Effector memory CD8-positive, alpha-beta T cell (primary cell): ENCODE measurements at places on chromosomes 7 and 10.

DNA sequence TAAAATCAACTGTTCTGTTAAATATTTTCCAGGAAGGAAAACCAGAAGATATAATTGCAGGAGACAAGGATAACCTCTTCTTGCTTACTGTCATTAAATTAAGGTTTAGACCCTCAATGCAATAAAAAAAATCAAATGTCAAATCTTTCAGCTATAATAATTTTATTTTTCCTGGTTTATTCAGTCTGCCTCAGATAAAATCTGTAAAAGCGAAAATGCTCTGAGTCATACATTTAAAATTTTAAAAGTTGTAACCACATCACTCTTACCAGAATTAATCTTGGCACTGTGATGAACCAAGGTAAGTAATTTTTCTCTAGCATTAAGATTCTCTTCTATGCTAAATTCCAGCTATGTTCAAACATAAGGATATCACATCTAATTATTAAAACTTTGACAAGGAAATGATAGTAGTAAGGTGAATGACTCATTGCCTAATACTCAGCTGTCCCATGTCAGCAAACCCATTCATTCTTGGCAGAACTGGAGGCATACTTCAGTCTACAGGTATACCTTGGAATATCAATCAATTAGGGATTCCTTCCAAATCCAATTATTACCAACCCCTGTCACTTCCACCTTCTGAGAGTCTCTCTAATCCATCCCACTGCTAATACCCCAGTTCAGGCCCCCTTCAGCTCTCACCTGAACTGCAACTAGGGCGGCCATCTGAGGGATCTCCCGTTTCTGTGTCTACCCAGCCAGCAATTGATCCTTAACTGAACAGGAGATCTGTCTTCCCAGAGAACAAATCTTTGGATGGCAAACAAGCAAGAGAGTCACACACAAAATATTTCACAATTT lies 434.1 kb downstream of the GRM8 start:
- H3K27me3 ChIP-seq: no peaks in the 10 kb centered on the region
- no peaks in the 10 kb centered on the region for H3K4me1 ChIP-seq
- no peak overlapping the region for H3K4me3 ChIP-seq
- no peak for DNase-seq
- no peaks in the 10 kb centered on the region for H3K36me3 ChIP-seq

DNA sequence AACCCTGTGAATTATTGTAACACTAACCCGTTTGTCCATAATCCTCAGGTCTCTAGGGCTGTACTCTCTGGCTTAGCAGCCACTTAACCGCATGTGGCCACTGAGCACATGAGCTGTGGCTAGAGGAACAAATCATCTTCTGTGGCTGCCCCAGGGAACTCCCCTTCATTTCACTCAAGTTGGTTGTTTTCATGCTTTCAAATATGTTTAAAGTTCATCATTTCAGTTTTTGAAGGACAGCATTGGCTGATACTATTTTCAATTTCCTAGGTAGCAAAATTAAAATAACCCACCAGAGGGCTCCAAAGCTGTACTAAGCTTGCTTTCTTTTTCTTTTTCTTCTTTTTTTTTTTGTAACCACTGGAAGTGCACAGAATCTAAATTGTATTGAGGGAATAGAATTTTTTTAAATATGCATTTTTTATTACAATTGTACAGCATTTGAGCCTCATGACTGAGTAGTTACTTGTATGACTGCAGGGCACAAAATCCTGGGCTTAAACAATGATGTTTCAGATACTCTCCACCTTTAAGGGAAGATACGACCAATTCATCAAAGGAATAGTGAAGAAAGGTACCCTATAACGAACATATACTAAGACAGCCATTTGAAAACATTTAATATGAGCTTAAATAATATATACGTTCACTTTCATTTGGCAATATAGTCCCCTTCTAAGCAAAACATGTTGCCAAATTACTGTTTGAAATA lies 38.6 kb downstream of the MRC1 start:
- no peak for DNase-seq
- peaks cover 2% of the 10 kb centered on the region for H3K36me3 ChIP-seq
- no peak overlapping the region for H3K27ac ChIP-seq
- H3K4me1 ChIP-seq: no peaks in the 10 kb centered on the region
- H3K4me3 ChIP-seq: no peak overlapping the region
- H3K27me3 ChIP-seq: peaks cover 26% of the 10 kb centered on the region

- no peaks in the 10 kb centered on the region for H3K36me3 ChIP-seq
- H3K4me1 ChIP-seq: no peaks in the 10 kb centered on the region
- no peak overlapping the region for H3K4me3 ChIP-seq
- no peaks in the 10 kb centered on the region for H3K27me3 ChIP-seq
These were observed 154.6 kb upstream of the EEPD1 start for GRCh38 chr7:35998481-35998880.

- no peak overlapping the region for H3K4me3 ChIP-seq
- H3K4me1 ChIP-seq: peaks cover 17% of the 10 kb centered on the region
- H3K36me3 ChIP-seq: no peaks in the 10 kb centered on the region
- H3K27ac ChIP-seq: no peak overlapping the region
- peaks cover 5% of the 10 kb centered on the region for H3K27me3 ChIP-seq
- no peak for DNase-seq
These were observed 168.7 kb upstream of the HABP2 start for GRCh38 chr10:113384181-113384580.

DNA sequence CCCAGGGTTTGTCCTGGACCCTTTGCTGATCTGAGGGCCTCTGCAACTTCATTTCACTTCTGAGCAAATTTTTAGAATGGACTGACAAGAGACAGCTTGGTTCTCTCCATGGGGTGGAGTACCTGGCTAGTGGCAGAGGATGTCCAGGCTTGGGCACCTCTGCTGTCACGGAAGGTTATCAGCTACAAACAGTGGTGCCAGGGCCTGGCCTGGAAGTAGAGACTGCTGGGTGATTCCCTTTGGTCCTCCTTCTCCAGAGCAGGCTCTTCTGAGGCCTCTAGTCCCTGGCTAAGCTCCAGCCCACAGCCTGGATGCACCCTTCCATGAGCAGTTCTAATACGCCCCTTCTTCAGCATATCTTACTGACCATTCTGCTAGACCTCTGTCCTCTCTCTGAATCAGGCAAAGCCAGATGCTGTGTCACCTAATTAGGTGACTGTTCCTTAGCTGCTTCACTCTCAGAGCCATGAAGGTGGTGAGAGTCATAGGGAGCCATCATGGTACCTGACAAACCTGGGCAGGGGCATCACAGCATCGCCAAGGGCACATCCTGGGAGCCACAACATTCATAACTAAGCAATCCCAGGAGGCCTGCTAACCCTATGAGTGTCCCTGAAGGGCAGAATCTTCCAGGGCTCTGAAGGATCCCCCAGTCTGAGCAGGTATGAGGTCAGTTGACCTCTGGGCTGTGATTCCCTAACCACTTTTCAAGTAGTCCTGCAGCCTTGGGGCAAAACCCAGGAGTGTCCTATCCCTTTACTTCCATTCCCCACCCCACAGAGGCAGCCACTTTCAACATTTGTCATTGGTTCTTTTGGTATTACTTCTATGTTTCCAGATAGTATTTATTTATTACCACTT lies 4.0 kb downstream of the ARHGAP22 start:
- no peak for DNase-seq
- no peak overlapping the region for H3K27ac ChIP-seq
- peaks cover 4% of the 10 kb centered on the region for H3K4me1 ChIP-seq
- H3K27me3 ChIP-seq: peaks cover 48% of the 10 kb centered on the region

DNA sequence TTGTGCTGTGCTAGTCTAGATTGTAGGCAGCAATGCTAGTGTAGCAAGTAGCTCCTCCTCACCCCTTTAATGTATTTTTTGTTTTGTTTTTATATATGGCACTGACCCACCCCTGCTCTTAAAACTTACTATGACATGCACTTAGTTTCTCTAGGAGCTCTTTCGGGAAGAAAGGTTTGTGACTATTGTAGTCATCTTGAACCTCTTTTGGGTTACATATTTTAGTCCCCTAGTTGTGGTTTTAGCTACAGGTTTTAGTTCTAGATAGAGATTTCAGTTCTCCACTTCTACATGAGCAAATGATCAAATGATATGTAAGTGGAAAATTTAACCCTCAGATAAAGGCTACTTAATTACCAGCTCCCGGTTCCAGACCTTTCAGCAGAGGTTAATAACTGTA lies 14.9 kb downstream of the MINPP1 start:
- peaks cover 27% of the 10 kb centered on the region for H3K36me3 ChIP-seq
- no peak overlapping the region for H3K27ac ChIP-seq
- H3K4me3 ChIP-seq: no peak overlapping the region
- DNase-seq: no peak

GRCh38 chr10:8758029-8758428 lies 703.5 kb downstream of the GATA3 start:
- DNase-seq: no peak
- H3K4me3 ChIP-seq: no peak overlapping the region
- H3K27me3 ChIP-seq: peaks cover 8% of the 10 kb centered on the region
- H3K27ac ChIP-seq: no peak overlapping the region
- H3K36me3 ChIP-seq: no peaks in the 10 kb centered on the region

GRCh38 chr10:105950410-105950809 lies 1214.1 kb downstream of the SORCS1 start:
- H3K36me3 ChIP-seq: no peaks in the 10 kb centered on the region
- H3K27ac ChIP-seq: no peak overlapping the region
- no peak overlapping the region for H3K4me3 ChIP-seq
- no peaks in the 10 kb centered on the region for H3K27me3 ChIP-seq
- DNase-seq: no peak

- DNase-seq: no peak
- peaks cover 11% of the 10 kb centered on the region for H3K4me1 ChIP-seq
- H3K4me3 ChIP-seq: no peak overlapping the region
- H3K27ac ChIP-seq: no peak overlapping the region
- H3K27me3 ChIP-seq: no peaks in the 10 kb centered on the region
These were observed 22.2 kb downstream of the MPP7 start for GRCh38 chr10:28280652-28281051.

DNA sequence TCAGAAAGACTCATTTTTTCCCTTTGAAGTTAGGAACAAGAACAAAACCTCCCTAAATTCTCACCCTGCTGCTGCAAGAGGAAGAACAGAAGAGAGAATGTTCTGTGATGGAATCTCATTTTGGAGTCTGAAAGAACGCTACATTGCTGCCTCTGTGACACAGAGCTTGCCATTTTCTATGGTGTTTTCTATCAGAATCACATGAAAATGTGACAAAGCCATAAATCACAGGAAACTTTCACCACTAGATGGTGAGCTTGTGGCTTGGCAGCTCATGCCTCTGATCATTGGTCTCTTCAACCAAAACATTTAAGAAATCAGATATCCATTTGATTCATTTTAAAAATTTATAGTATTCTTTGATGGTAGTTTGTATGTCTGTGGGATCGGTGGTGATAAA lies 82.9 kb downstream of the CADPS2 start:
- no peaks in the 10 kb centered on the region for H3K27me3 ChIP-seq
- H3K27ac ChIP-seq: no peak overlapping the region
- no peaks in the 10 kb centered on the region for H3K4me1 ChIP-seq
- H3K4me3 ChIP-seq: no peak overlapping the region
- H3K36me3 ChIP-seq: no peaks in the 10 kb centered on the region

- no peaks in the 10 kb centered on the region for H3K27me3 ChIP-seq
- H3K27ac ChIP-seq: peak overlapping the region; percentile 95
- DNase-seq: no peak
- H3K4me3 ChIP-seq: peak overlapping the region; percentile 98
- peaks cover 26% of the 10 kb centered on the region for H3K36me3 ChIP-seq
These were observed 2.4 kb downstream of the SFMBT2 start for GRCh38 chr10:7408291-7409044.

- no peak overlapping the region for H3K4me3 ChIP-seq
- H3K36me3 ChIP-seq: no peaks in the 10 kb centered on the region
- no peak overlapping the region for H3K27ac ChIP-seq
- no peak for DNase-seq
- H3K27me3 ChIP-seq: peaks cover 13% of the 10 kb centered on the region
These were observed 194.4 kb downstream of the TNS3 start for GRCh38 chr7:47387506-47387905.

GRCh38 chr7:46549892-46550639 lies 629.0 kb upstream of the IGFBP3 start:
- no peaks in the 10 kb centered on the region for H3K27me3 ChIP-seq
- no peak overlapping the region for H3K4me3 ChIP-seq
- H3K36me3 ChIP-seq: no peaks in the 10 kb centered on the region

DNA sequence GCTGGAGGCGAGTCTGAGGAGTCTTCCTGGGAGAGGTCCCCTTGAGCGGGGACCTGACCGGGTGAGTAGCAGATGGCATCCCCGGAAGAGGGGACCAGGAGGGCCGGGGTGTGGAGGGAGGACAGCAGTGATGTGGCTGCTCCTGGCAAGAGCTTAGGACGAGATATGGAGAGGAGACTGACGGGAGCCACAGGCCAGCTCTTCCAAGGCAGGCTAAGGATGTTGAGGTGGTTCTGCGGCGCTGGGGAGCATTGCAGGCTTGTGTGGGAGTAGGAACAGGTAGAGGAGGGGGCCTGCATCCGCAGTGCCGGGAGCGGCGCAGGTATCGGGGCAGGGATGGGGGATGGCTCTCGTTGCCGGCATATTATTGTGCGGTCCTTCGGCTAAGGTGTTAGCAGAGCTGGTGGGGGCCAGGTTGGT lies 76.7 kb upstream of the ANLN start:
- peaks cover 7% of the 10 kb centered on the region for H3K4me1 ChIP-seq
- no peak for DNase-seq
- H3K36me3 ChIP-seq: peaks cover 3% of the 10 kb centered on the region
- peaks cover 10% of the 10 kb centered on the region for H3K27me3 ChIP-seq
- H3K4me3 ChIP-seq: no peak overlapping the region
